Spinal cord (tissue), 10 donors: ENCODE measurements at places on chromosomes 4 and X.

GRCh38 chr4:15117270-15117946 lies 115.1 kb downstream of the CPEB2 start:
- DNase-seq: no peak

- peak; percentile 76 for DNase-seq
These were observed 759 bp downstream of the ZC4H2 start for GRCh38 chrX:64975491-64975890.

- no peak for DNase-seq
These were observed 471.8 kb upstream of the FTHL17 start for GRCh38 chrX:31543634-31544033.

DNA sequence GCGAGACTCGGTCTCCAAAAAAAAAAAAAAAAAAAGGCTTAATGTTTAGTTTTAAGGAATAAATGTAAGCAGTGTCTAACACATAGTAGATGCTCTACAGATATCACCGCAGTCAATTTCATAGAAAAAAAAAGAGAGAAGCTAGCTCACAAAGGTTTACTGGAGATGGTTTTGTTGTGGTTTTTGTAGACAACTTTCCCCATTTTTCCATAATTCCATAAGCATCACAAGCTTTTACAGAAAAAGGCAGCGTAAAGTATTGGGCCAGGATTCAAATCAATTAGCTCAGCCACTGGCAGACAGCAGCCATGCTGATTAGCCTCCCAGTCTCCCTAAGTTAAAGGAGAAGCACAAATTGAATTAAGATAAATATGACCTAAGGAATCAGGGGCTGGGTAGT lies 1.5 kb downstream of the GRSF1 start:
- DNase-seq: no peak

DNA sequence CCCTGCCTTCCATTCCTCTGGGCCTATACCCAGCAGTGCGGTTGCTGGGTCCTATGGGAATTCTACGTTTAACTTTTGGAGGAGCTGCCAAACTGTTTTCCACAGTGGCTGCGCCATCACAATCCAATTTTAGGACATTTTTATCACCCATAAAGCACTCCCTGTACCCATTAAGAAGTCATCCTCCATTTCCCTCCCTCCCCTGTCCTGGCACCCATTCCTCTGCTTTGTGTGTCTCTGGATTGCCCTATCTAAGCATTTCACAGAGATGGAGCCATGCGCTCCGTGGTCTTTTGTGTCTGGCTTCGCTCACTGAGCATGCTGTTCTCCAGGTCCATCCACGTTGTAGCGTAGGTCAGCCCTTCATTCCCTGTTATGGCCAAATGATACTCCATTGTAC lies 1.7 kb upstream of the OPN1LW start:
- DNase-seq: no peak

- DNase-seq: peak; percentile 24
These were observed 38.8 kb downstream of the GAB1 start for GRCh38 chr4:143375326-143376073.

DNA sequence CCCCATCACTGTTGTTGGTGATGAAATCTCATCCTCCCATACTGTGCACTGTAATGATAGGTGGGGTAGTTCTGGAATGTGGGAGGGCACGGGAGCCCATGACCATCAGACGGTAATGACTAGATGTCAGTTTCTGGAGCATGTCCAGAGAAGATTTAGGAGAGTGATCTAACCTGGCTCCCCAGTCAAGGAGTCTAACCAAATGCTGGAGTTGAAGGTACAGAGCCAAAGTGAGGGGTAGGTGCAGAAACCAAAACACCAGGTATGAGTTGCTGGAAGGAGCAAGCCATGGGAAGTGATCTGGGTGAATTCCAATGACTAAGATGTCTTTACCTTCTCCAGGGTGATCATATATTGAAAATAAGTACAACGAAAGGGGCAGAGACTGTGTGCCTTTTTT lies 296.9 kb downstream of the INPP4B start:
- no peak for DNase-seq

- peak; percentile 4 for DNase-seq
These were observed 2.7 kb upstream of the BMX start for GRCh38 chrX:15497865-15498264.

DNA sequence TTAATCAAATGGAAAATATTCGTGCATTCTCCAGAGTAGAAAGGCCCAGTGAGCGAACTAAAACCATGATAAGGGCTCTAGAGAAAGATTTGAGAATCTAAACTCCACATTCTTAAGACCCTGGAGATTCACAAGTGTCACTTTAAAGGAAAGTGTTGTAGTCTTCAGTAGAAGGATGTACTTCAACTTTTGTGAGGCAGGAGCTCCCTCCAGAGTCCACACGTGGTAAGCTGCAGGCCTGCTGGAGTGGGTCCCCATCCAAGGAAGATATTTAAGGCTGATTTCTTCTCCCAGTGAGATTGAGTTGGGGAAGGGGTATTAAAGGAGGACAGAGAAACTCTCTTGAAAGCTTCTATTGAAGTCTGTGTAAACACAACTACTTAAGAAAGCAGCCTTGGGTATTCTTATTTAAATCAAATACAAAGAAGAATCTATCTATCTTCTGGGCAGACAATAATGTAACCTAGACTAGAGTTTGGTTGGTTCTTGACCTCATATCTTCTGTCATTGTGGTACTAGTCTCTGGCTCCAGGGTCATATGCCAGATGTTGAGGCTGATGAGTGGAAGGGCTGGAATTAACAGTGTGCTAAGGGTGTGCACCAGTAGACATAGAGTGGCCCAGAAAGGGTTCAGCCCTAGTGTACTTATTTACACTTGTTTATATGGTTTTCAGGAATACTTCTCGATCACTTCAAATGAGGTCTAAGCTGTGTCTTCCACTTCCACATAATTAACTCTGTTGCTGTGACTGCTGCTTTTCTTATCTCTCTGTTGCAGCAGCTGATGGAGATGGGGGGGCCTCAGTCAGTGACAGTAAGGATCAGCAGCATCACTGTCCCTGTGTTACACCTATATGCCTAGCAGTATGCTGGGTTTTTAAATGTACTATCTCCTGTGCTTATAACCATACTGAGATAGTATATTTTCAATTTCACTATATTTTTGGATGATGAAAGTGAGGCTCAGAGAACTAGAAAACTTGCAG lies 76.1 kb downstream of the HMGB2 start:
- DNase-seq: peak; percentile 51

- no peak for DNase-seq
These were observed 96.3 kb upstream of the MSX1 start for GRCh38 chr4:4762909-4763821.

DNA sequence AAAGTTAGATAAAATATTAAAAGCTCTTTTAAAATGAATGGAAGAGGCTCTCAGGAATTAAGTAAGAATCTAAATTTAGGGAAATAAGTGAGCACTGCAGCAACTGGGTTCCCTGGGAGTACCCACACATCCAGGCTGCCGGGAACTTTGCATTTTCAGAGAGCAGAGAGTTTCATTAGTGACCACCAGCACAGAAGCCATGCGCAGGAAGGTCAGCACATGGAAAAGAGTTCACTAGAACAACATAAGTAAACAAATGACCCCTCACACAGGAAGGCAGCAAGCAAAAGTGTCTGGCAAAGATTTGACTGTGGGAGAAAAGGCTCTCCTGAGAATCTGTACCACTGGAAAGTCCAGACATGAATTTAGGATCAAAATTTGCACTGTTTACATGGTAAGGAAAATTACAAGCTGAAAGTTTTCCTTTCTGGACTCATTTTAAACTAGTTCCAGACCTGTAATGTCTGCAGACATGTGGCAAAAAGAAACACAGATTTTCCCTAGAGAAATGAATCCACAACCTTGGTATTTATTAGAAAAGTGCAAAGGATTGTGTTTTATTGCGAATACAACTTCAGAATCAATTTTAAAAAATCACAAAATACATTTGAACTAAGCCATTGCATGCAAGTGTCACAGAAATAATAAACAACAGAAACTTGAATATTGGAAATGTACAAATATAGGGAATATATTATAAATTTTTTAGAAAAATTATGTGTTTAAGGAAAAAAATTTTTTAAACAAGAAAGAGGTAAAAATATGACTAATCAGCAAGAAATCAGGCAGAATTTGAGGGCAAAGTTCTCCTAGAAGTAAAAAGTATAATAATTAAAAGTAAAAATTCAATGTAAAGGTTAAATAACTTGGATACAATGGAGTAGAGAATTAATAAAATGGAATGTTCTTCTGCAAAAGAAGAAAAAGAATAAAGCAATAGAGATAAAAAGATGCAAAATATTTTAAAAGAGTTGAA lies 18.4 kb upstream of the MYOZ2 start:
- DNase-seq: no peak

DNA sequence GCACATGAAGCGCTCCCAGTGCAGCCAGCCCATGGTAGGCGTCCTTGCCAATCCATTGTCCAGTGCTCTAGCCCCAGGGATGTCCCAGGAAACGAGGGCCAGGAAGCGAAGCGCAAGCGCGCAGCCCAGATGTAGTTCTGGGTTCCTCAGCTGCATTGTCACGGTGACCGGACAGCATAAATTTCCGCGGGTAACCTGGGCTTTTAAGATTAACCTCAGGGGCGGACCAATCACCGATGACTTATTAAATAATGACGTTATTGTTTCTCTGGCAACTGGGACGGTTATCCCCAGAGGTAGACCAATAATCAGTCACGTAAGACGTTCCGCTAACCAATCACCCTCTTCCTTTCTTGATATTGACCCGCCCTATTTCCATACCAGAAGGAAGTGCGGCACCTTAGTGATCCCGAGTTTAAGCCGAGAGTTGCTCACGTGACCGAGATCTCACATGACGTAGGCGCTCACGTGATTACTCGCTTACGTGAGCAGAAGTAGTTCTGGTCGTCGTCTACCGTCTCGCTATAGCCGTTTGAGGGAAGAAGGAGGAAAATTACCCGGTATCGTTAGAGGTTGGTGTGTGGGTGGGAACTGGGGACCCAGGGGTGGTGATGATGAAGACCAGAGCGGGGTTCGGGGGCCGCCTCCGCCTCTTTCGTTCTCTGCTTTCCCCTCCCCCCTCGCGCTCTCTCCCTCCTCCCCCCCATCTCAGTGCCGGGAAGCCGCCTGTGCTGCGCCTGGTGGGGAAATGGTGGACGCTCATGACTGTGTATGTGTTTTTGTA lies at the start of the genes GLA and HNRNPH2:
Gene GLA, minus strand, starts transcription at position 178 of the 784 bp plus-strand sequence. Its CDS starts 22 bp downstream, at position 156.
Gene HNRNPH2, plus strand, starts transcription at position 475 of the 784 bp plus-strand sequence. CDS start 3,767 bp downstream, outside the sequence.
- peak; percentile 92 for DNase-seq

- no peak for DNase-seq
These were observed 85.5 kb downstream of the SHOX start for GRCh38 chrX:716136-716535.

DNA sequence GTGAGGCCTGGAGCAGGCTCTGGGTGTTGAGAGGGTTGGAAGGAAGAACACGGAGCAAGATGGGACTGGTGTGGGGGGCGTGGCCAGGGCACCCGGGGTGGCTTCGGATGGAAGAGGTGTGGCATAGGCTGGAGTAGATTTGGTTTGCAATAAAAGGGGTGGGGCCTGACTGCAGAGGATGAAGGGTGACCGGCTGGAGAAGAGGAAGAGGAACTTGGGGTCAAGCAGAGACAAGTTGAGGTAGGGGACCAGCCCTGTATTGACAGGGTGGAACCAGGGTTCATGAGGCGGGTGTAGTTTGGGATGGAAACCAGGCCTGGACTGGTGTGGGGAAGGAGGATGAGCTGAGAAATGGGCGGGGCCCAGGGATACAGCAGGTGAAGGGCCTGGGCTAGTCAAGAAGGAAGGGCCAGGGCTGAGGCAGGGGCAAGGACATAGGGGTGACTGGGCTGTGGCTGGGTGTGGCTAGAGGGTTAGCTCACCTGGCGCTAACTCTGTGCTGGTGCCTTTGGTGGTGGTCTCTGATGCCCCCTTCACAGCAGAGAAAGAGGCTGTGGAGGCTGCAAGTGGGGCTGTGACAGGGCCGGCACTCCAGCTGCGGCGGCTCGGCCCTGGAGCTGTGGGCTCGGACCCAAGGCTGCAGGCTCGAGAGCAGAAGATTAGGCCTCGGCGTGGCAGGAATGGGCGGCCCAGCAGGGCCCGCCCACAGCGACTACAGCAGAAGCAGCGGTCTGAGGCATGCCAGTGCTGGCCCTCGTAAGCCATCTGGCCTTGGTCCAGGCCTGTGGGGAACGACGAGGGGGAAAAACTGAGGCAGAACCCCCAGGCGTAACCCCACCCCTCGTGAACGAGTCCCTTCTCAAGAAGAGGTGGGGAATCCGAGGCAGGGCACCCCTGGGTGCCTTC lies 5.0 kb downstream of the PLP2 start:
- DNase-seq: no peak
